ENCODE measurements at places on chromosomes 2 and 18.

DNA sequence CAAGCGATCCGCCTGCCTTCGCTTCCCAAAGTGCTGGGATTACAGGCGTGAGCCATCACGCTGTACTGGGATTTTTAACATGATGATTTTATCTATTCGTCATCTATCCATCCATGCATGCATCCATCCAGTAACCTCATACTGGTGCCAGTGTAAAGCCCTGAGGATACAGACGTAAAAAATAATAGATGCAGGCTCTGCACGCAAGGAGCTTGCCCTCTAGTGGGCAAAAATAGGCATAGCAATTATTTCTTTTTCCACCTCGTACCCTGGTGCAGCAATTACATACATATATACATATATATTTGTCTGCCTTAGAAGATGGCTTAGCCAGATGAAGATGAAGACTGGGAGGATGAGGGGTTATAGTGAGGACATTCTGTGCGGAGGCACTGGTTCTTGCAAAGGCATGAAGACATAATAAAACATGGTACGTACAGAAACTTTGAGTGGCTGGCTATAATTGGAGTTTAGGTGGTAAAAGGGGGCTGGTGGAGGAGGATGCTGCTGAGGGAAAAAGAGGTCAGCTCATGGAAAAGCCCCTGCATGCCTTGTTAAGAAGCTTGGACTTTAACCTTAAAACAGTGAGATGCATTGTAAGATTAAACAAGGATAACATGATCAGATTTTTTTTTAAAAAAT is 19.6 kb upstream of the RPIA start:
- no peak for DNase-seq

DNA sequence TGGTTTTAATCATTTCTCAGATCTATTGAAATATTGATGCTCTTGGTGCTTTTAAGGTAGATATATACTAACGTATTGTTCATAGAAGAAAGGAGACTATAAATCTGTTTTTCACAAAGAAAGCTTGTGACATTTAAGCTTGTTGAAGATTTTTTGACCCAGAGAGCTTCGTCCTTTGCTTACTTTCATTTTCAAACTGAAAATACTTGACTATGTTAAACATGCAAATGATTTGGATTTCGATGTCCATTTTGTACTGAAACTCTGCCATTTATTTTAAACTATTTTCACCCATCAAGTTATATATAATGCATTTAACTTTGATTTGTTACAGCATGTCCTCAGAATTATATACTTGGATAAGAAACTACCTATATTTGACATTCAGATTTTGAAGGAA is 85.2 kb downstream of the SLC4A10 start:
- no peak for DNase-seq

DNA sequence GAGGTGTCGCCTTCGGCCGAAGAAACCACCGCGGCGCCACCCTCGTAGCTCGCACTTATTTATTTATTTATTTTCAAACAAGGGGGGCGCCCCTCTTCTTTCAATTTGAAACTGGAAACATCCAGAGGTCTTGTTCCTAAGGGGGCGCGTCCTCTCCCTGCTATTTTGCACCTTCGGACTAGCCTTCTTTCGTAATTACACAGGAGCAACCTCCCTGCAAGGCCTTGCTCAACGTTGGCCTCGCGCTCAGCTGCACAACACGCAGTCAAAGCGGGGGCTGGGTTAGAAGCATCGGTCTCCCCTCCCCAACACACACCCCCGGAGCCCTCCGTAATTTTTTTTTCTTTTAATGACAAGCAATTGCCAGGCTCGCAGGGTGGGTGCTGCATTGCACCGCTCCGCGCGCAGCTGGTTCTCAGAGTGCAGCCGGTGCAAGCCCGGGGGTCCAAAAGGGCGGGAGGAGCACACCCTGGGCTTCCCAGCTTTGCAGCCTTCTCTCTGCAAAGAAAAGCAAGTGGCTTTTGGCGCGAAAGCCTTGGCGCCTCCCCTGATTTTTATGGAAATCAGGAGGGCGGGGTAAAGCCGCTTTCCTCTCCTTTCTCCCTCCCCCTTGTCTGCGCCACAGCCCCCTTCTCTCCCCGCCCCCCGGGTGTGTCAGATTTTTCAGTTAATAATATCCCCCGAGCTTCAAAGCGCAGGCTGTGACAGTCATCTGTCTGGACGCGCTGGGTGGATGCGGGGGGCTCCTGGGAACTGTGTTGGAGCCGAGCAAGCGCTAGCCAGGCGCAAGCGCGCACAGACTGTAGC is at the start of gene MYCN:
TSS of gene MYCN (plus strand) at position 697 of the 807 bp plus-strand sequence. CDS start 1,515 bp downstream, outside the sequence.
- peak; percentile 58 for DNase-seq

DNA sequence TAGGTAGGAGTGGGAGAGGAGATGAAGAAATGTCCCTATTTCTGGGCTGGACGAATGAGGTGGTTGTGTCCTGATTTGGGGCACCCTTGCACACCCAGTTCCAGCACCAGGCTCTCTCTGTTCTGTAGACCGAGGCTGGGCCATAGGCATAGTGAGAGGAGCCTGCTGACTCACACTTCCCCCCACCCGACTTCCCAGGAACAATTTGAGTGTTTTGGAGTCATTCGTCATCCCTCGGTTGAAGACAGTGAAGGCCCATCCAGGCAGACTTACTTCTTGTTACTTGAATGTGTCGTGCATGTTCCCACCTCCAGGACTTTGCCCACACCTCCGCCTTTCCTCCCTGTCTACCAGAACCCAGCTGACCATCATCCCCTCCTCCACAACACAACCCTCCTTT is 179.1 kb downstream of the HAUS1 start:
- DNase-seq = no peak

DNA sequence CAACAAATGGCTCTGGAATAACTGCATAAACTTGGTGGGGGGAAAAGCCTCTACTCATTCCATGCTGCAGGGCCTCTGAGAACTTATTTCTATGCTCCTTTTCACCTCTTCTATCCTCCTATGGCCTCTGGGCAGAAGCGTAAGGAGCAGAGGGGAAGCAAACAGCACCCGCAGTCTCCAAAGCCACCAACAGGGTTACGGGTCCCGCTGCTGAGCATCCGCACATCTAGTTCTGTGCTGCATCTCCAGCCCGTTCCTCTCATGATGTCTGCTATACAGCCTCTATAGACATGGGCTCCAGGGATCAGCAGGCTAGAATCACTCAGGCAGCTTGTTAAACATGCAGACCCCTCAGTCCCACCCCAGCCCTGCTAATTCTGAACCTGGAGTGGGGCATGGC is 25.9 kb downstream of the PSTPIP2 start:
- DNase-seq = no peak

DNA sequence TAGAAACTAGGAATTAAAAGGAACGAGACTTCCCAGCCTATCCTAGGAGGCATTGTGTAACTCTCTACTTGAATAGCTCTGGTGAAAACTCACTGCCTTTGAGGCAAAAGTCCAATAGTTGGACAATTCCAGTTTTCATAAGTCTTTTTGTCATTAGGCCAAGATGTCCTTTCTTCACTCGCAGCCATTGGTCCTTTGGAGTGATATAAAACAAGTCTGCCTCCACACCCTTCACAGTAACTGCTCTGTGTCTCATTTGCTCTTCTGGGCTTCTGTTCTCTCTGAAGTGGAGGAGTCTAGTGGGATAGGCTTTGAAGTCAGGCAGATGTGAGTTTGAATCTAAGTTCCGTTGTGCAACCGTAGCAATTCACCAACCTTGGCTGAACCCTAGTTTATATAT is 28.2 kb downstream of the ANTXR1 start:
- no peak for DNase-seq

GRCh38 chr2:54401554-54401953 is 54.6 kb upstream of the SPTBN1 start:
- DNase-seq = no peak

DNA sequence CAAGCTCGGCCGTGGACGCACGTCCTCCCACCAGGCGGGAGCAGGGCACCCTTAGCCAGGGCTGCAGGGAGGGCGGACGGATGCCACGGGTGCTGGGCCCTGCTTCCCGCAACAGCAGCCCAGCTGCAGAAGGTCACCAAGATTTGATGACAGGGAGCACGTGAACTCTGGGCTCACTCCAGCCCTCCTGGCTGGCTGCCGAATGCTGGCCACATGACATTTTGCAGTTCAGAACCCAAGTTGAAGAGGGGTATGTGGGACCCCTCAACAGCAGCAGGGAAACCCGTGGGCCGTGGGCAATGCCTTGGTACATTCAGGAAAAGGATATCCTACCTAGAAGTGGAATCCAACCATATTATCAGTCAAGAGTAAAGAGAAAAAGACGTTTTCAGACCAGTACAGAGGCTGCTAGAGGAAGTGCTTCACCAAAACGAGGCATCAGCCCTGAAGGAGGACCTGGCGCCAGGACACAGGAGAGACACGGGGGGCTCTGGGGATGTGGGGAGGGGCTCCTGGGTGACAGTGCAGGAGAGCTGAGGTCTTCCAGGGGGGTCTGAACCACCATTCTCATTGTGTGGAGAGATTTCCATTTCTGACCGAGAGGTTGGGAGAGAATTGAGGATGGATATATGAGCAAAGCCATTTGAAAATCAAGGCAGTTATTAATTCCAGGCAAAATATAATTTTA is 107.4 kb upstream of the CTDP1 start:
- DNase-seq = peak; percentile 49

- DNase-seq = no peak
Measured at GRCh38 chr2:180443888-180444287, 436.8 kb upstream of the CWC22 start.

- no peak for DNase-seq
Measured at GRCh38 chr2:19932928-19933327, 31.1 kb upstream of the TTC32 start.

- DNase-seq = no peak
Measured at GRCh38 chr2:47602996-47603395, 179.9 kb upstream of the MSH6 start.

GRCh38 chr2:120556911-120557310 is 178.8 kb upstream of the GLI2 start:
- no peak for DNase-seq

DNA sequence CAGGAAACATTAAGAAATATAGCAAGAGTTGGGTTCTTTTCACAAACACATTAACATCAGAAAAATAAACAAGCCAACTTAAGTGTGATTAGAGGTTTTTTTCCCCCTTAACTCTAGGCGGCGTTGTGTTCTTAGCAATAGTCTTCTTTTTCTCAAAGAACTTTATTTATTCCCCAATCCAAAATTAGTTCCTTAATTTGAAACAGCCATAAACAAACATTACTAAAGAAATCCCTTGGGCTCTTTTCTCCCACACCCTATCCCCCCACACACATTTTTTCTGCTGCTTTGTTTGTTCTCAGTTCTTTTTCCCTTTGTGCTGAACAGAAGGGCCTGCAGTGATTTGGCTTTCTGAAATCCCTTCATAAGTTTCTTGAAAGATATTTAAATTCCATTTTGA is 13.2 kb upstream of the MYO1B start:
- no peak for DNase-seq

DNA sequence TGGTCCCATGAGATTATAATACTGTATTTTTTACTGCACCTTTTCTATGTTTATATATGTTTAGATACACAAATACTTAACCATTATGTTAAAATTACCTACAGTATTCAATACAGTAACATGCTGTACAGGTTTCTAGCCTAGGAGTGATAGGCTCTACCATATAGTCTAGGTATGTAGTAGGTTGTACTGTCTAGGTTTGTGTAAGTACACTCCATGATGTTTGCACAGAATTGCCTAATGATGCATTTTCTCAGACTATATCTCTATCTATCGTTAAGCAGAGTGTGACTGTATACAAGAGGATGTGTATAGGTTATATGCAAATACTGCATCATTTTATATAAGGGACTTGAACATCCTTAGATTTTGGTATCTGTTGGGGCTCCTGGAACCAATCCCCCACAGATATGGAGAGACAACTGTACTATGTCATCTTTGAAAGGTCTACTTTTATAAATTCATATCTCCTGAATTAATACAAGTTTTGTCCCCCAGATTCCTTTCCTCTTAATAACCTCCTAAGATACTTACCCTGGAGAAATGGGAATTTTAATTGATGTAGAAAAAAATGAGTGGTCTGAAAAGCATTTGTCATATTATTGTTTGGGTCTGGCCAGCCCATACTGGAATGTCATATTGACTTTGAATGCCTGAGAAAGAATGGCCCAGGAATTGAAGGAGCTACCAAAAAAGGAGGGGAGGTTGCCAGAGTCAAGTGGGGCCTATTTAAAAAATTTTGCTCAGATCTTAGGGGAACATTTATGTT is 36.6 kb downstream of the EHBP1 start:
- no peak for DNase-seq

GRCh38 chr2:221822416-221822815 is 250.3 kb upstream of the EPHA4 start:
- DNase-seq = no peak

DNA sequence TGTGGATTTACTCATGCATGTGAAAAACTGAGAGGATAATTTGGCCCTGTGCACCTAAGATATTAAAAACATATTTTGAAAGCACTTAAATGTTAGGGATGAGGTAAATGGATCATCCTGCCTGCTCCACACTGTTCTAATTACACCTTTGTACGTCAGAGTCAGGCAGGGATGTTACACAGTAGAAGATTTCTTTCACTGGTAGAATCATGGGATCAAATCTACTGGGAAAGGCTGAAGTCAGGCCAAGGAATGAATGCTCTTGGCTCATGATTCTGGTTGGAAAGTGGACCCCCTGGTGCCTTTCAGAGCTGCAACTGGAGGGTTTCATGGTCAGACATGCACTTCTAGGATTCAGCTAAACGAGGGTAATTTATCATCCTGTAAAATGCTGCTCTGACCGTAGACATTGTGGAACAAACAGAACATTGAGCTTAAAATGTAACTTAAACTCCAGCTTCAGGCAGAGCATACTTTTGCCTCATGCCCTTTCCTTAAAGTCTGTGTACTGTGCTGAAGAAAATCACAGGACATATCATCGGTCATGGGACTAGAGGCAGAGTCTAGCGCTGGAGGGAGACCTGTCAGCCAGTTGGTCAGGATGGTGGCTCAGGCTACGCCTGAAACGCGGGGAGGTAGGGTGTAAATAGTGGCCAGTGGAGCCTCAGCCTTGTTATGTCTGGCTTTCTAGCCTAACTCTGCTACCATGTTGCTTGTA is 4.9 kb downstream of the KCNE4 start:
- no peak for DNase-seq

- peak; percentile 43 for DNase-seq
Measured at GRCh38 chr18:62716619-62717168, 1.4 kb downstream of the PHLPP1 start.

DNA sequence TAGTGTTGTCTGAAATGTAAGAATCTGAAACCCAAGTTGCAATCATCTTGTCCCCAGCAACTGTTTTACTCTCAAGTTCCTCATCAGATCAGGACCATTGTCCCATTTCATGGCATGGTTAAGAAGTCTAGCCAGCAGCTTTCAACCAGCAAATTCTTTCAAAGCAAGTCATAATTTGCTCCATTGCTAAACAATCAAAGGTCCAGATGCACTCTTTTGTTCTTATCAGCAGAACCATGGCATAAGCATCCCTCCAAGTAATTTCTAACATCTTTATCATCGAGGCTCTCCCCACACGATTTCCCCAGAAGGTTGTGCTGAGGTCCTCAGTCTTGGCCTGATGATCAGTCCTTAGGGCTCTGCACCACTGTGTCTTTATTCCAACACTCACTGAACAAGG is 67.5 kb upstream of the APCDD1 start:
- DNase-seq = no peak

All from psoas muscle (tissue), 8 donors.